ENCODE measurements at places on chromosomes 16 and 17.

- no peak for DNase-seq
These were observed 13.3 kb upstream of the SDK2 start for GRCh38 chr17:73657473-73658116.

DNA sequence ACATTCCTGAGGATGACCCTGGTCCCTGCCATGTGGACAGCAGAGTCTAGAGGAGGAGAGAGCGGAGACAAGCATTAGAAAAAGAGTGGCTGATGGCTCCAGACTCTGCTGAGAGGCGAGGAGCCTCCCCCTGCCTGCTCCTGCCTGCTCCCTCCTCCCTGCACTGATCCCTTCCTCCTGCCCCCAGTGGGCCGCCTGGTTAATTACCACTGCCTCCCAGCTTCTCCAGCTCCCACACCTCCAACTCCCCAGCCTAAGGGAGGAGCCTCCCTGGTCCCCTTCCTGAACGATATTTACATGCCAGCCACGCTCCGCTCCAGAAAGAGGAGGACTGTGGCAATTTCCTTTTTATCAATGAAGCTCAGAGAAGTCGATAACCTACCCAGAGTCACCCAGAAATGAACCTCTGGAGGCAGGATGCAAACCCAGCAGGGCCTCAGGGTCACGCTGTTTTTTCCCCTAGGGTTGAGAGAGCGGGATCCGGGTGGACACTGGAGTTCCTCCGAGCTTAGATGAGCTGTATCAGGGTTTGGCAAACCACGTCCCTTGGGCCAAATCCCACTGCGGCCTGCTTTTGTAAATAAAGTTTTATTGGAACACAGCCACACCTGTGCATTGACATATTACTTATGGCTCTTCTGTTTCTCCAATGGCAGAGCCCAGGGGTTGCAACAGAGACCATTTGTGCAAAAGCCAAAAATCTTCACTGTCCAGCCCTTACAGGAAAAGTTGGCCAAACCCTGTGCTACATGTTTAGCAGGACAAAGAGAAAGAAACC is 27.1 kb upstream of the JPH3 start:
- no peak for DNase-seq

GRCh38 chr16:12395268-12395667 is 408.4 kb downstream of the CPPED1 start:
- no peak for DNase-seq

- DNase-seq: no peak
These were observed 11.2 kb downstream of the PER1 start for GRCh38 chr17:8141045-8141444.

- no peak for DNase-seq
These were observed 700 bp downstream of the TLCD2 start for GRCh38 chr17:1709403-1709951.

DNA sequence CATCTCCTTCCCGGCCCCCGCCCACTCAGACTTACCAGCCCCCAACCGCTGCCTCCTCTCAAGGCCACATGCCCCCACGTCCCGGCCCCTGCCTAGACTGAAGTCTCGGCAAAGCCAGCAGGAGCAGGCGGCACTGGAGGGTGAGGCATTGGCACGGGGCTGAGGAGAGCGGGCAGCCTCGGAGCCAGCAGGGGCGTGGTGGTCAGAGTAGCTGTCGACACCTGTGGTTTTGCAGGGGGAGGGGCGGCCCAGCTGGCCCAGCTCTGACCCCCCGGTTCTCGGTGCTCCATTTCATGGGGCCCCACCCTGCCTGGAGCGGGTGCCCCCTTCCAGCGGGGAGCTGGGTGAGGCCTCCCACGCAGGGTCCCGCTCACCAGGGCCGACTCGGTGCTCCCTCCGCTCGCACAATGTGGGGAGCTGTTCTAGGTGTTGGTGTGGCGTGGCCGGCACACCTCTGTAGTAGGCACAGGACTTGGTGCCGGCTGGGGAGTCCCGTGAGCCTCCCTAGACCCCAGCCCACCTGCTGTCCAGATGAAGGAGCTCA is 4.7 kb downstream of the CDH15 start:
- no peak for DNase-seq

DNA sequence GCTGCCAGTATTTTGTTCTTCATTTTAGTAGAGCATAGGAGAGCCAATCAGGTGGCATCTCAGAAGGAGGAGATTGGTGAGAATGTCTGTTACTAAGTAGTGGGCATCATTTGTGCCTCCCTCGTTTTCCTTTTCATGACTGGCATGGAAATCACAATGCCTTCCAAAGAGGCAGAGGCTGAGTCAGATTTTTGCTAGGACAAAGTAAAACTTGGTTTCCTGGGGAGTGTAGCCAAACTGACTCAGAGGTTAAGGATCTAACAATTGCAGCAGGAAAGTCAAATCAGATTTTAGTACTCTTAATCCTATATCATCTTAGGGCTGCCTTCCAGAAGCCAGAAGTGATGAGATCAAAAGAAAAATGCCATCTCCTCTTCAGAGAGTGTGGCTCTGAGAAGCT is 138.7 kb downstream of the ANKFN1 start:
- no peak for DNase-seq

GRCh38 chr17:14731591-14731990 is 430.7 kb downstream of the HS3ST3B1 start:
- no peak for DNase-seq
